H1 (cell line): ENCODE measurements at places on chromosomes 7 and 10. TPM values are rescaled to one million over a fixed set of nuclear protein-coding genes. Genes with fewer than 3 reads are reported as not detected.

DNA sequence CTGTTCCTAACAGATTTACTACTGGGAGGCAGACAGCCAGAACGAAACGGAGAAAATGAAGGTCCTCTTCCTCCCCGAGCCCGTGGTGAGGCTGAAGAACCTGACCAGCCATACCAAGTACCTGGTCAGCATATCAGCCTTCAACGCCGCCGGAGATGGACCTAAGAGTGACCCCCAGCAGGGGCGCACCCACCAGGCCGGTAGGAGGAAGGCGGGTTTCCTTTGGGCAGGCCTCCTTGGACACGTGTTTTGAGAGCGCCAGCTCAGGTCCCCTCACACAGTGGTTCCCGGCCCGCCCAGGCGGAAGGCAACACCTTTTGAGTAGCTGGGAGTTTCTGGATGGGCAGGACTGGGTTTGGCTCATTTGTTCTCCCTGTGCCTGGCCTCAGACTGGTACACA is 474.0 kb upstream of the FOXK1 start:
- no peak for DNase-seq

DNA sequence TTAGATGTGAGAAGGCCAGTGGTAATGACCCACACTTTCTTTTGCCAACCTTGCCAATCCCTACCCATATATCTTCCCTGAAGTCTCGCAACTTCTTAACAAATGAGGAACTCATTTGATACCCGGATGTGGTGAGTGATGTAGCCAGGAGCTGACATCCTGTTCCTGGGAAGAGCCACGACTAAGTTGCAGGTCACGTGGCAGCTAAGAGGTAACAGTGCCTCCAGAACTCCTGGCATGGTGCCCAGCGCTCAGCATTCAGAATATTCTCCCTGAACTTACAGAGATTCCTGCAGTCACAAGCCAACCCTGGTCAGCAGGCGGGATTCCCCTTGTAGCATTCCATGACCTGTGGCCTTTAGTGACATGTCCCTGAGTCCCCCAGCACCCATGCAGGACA is 282.5 kb downstream of the GALNT17 start:
- DNase-seq, result no peak

GRCh38 chr10:90822508-90822907 is 35.3 kb downstream of the HTR7 start:
- no peak for DNase-seq

RELN gene
- 0.03 and 0.11 TPM in 2 replicates for polyA plus RNA-seq

- no peak for DNase-seq
Measured at GRCh38 chr10:112531421-112531820, 84.4 kb downstream of the VTI1A start.

GHRHR gene
- polyA plus RNA-seq, result 0.60 and 1.6 TPM in 2 replicates

PRSS2 gene
- polyA plus RNA-seq, result not detected in 2 replicates
